IPS DF 19.7 (cell line): ENCODE measurements at places on chromosomes 1 and 21.

- DNase-seq: no peak
Observed at GRCh38 chr1:70864302-70864701, 183.3 kb downstream of the PTGER3 start.

- no peak for DNase-seq
Observed at GRCh38 chr21:27802816-27803475, 836.1 kb upstream of the ADAMTS5 start.

- no peak for DNase-seq
Observed at GRCh38 chr1:232837087-232837486, 31.9 kb downstream of the MAP10 start.

DNA sequence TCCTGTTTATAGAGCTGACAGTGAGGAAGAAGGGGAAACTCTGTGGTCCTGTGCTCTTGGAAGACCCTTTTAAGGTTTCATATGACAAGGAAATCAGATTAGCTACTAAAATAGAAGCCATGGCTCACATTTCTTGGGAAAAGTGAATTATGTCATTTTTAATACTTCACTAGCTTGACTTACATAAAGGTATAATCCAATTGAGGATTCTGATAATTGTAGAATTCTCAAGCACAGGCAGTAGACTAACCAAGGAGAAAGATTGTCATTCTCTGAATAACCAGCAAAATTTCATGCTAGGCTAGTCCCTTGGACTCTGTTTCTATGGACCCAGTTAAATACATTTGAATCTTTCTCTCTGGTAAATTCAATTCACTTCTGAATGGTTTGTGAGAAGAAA is 613.0 kb upstream of the BEND5 start:
- no peak for DNase-seq

GRCh38 chr1:229025576-229025975 is 245.3 kb upstream of the RAB4A start:
- DNase-seq: no peak

DNA sequence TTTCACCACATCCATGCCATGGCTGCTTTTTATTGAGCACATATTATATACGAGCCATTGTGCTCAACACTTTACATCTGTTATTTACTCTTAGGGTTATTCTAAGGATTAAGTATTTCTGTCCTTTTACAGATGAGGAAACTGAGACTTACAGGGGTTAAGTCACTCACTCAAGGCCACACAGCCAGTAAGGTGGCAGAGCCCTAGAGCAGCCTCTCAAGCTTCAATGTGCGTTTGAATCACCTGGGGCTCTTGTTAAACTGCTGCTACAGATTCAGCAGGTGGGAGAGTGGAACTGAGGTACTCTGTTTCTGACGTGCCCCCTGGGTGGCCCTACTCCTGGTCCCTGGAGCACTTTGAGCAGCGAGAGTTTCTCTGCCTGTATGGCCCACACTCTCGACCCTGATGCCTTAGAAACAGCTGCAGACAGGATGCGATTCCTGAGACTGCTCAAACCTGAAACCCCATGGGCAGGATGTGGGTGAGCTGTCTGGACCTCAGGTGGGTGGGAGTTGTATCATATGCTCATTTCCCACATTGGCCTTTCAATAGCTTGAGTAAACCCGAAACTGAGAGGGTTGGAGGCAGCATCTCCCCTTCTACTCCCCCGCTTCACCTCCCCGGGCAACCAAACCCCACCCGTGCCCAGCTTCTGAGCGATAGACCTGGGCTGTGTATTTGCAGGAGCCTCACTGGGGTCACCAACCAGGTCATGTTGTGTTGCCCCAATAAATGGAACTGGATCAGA is 59.3 kb downstream of the MAN1C1 start:
- no peak for DNase-seq

DNA sequence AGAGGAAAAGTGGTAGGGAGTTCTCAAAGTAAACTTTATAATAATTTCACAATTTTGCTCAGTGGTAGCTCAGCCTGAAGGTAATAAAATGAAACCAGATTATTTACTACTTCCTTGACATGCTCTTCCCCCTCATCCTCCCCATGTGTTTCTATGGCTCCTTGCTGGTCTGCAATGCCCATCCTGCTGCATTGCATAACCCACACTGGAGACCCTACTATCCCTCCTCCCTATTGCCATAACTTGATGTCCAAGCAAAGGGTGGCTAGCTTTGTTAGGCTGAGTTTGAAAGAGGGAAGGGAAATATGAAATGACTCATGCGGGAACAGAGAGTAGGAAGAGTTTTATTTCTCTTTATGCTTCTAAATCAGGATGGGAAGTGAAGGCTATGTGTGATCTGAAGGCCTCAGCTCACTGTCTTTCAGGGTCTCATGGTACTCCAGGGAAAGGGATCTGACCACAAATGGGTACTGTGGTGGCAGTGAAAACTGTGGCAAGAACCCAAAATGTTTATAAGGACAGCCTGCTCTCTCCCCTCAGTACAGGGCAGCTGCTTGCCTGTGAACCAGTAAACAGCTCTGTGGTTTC is 36.4 kb upstream of the HSD17B7 start:
- no peak for DNase-seq

GRCh38 chr21:32658524-32658923 is 46.3 kb upstream of the CFAP298 start:
- DNase-seq: no peak

GRCh38 chr1:32539584-32540571 is 651 bp downstream of the ZBTB8A start:
- no peak for DNase-seq

- no peak for DNase-seq
Observed at GRCh38 chr1:23816906-23817305, 8.3 kb downstream of the HMGCL start.

DNA sequence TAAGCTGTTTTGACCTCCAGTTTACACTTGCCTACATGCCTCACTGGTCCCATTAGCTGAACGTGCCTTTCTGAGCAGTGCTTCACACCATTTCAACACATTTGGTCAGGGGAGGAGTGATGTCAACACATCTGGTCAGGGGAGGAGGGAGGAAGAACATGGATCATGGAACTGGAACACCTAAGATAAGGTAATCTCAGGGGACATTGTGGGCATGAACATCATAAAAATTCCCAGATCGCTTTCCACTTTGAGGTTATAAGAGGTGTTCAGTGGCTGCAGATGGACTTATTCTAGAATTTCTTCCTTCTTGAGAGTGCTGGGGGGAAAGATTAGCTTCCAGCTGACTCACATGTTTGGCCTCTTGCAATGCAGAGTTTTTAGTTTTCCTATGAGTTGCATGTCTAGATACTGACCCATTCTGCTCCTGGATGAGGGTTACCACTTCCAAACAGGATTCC is 2.0 kb downstream of the QSOX1 start:
- DNase-seq: no peak

- no peak for DNase-seq
Observed at GRCh38 chr21:16578912-16579311, 849.1 kb downstream of the USP25 start.

- no peak for DNase-seq
Observed at GRCh38 chr21:29961291-29962027, 21.7 kb upstream of the GRIK1 start.

GRCh38 chr1:97093741-97094140 is 372.2 kb downstream of the PTBP2 start:
- no peak for DNase-seq

DNA sequence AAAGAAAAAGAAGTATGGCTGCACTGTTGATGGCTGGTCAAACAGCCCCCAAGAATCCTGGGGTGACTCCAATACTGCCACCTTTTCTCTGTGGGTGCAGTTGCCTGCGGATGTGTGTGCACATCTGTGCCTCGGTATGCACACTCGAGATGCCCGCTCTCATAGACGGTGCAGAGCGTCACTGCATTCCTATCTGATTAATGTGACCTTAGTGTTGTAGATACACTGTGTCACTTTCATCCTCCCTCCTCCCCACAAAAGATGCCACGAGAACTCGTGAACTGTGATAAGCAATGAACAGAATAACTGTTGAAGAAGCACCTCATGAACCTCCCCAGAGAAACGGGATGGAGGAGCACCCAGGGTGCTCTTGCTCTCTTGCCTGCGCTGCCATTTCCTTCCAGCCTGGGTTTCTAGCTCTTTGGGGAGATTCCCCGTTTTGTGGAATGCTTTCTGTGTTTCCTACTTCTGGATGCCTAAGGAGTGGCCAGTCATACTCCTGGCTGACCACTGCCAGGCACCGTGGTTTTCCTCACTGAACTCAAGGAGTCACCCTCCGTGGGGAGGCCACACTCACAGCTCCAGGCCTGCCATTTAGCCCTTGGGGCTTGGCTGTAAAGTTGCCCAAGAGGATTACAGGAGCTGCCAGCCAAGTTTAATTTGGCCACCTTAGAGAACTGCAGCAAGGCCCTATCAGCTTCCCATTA is 32.0 kb downstream of the NTPCR start:
- no peak for DNase-seq

GRCh38 chr1:203186446-203187303 is at the start of gene CHI3L1:
TSS of gene CHI3L1 (minus strand) at chr1:203186704. CDS start at chr1:203186623, 81 bp downstream.
- DNase-seq: no peak

- no peak for DNase-seq
Observed at GRCh38 chr1:56404066-56404465, 175.3 kb downstream of the PLPP3 start.

- no peak for DNase-seq
Observed at GRCh38 chr1:233094269-233094668, 143.9 kb downstream of the NTPCR start.

DNA sequence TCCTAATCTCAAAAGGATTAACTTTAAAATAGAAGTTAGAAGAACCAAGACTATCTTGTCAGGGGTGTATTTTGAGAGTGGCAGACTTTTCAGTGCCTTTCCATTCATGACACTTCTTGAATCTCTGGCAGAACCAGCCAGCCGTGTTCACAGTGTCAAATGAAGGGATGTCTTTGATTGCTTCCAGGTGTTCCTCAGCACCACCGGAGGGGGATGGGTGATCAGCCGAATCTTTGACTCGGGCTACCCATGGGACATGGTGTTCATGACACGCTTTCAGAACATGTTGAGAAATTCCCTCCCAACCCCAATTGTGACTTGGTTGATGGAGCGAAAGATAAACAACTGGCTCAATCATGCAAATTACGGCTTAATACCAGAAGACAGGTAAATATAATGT is 32.3 kb downstream of the FMO1 start:
- no peak for DNase-seq

- DNase-seq: no peak
Observed at GRCh38 chr1:107976431-107976830, 11.5 kb upstream of the VAV3 start.

DNA sequence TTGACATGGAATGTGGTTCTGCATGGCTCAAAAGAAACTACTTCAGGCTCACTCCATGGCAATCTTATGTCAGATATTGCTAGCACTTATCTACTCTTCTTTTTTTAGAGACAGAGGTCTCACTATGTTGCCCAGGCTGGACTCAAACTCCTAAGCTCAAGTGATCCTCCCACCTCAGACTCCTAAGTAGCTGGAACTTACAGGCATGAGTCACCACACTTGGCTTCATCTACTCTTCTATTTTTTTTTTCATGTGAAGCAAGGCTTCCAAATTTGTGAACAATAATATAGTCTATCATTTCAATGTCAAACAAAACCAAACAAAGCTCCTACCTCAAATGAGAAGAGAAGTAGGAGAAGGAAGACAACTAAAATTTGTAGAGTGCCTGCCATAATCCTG is 7.5 kb upstream of the PSEN2 start:
- DNase-seq: no peak

GRCh38 chr1:2312160-2312514 is 79.2 kb downstream of the MORN1 start:
- DNase-seq: no peak

GRCh38 chr1:108531444-108531843 is 28.5 kb upstream of the EEIG2 start:
- DNase-seq: no peak

- DNase-seq: no peak
Observed at GRCh38 chr1:165525708-165526107, 18.1 kb upstream of the LRRC52 start.

- no peak for DNase-seq
Observed at GRCh38 chr1:153968000-153968363, 280 bp downstream of the CREB3L4 start.

- DNase-seq: no peak
Observed at GRCh38 chr1:229231754-229232119, 39.2 kb upstream of the RAB4A start.

GRCh38 chr1:186303911-186304310 is 71.1 kb downstream of the TPR start:
- no peak for DNase-seq

DNA sequence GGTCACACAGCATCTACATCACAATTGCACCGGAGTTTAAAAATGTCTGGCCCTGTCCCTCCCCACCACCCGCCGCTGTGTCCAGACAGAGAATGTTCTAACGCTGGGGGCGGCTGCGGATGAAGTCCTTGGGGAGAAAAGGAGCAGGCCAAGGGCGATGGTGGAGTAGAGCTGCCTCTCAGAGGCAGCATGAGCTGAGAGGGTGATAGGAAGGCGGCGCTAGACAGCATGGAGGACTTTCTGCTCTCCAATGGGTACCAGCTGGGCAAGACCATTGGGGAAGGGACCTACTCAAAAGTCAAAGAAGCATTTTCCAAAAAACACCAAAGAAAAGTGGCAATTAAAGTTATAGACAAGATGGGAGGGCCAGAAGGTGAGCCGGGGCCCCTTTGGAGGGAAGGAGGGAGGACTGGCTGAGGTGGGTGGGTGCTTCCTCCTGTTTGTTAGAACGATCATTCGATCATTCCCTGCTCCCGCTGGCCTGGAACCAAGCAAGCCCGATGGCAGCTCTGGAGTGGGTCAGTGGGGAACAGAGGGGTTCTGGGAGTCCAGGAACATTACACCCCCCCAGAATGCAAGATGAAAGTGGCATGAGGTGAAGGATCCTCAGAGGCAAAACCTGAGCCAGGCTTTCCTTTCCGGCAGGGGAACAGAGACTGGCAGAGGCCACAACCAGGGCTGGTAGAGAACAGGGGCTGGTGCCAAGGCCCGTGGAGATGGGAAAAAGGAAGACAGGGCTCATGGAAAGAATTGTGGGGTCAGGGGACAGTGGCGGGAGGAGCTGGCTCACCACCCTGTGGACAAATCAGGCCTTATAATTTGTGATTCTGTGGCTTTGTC is at the start of the genes FAM229A and TSSK3:
FAM229A (minus strand) TSS at position 12 of the 840 bp plus-strand sequence. CDS start 394 bp downstream, outside the sequence.
TSSK3 (plus strand) TSS at position 66 of the 840 bp plus-strand sequence; CDS start at position 229, 163 bp downstream.
- DNase-seq: no peak

DNA sequence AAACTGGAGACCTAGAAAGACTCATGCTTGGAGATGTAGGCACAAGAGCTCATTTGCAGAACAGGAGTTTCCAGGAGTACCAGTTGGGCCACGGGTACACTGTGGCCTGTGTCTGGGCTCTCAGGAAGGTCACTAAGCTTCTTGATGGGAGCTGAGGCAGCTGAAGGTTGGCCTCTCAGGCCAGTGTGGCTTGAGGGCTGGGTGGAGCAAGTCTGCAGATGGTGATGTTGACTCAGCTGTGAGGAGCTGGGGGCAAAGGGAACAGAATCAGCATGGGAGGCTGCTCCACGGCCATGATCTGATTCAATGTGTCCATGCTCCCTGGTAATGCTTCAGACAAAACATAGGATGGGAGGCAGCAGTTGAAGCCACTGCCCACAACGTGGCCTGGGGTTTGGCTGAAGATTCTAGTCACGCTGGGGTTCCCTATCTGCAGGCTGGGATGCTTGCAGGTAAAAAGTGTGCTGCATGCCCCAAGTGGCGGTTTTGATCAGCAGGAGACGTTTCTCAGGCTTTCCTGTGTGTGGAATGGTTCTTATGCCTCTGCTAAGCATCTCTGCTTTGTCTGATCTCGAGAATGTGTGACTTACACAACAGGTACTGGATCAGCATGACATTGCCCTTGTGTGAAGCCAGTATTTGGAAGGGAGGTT is 15.4 kb upstream of the TENT5C start:
- DNase-seq: no peak

- no peak for DNase-seq
Observed at GRCh38 chr1:167737169-167737568, 15.4 kb downstream of the MPZL1 start.

- no peak for DNase-seq
Observed at GRCh38 chr21:43270800-43271301, 102.0 kb downstream of the CRYAA start.

GRCh38 chr1:45356186-45356585 is 15.9 kb upstream of the MUTYH start:
- no peak for DNase-seq
